ENCODE measurements at places on chromosomes 11 and 22.
A peak's percentile ranks its signal among the peaks of the same experiment; 100 is the strongest.

DNA sequence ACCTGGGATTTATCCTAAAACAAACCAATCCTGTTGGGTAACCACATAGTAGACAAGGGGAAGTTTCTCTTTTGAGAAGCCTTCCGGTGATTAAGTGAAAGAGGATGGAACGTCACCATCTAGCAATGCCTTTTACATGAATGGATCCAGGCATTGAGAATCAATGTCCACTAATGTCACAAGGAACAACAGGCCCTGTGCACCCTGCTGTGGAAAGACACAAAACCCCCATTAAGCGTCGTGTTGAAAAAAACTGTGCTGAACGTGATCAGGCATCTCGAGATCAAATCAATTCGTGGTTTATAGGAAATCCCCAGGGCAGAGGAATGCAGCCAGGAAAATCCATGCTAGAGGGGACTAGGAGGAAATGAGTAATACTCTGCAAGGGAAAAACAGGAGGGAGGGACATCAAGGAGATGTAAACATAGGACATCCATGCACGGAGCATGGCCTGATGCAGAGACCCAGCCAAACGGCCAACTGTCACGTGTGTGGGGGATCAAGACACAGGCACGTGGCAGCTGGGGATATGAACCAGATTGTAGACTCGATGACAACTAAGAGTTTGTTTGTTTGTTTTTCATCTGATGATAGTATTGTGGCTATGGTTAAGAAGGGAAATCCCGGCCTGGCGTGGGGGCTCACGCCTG lies 38.6 kb upstream of the CARS1 start:
- peak; percentile 90 for DNase-seq

DNA sequence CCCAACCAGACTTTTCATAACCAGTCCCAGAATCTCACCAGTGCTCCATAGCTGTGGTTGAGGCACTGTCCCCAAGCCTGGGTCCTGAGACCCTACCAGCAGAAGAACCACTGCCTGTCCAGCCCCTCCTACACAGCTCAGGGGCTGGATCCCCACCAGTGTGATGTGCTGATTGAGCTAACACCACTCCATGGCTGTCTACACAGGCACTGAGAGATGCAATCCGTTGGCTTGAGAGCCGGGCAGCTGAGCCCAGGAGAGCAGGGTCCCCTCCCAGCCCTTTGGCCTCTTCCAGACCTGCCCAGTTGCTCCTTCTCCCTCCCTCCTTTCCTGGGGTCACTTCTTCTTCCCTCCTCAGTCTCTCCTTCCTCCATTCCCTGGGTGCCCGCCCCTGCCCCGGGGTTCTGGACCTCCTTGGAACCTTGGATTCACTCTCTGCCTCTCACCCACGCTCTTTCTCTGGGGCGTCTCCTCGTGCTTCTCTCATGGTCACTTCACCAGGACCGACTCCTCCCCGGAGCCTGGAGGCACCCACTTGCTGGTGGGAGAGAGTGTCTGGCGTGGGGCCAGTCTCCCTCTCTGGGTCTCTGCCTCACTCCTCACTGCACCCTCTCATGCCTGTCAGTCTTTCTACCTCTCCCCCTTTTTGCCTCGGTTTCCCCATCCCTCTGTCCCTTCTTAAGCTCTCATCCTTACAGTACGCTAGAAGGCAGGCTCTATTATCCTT lies 706 bp upstream of the SCYL1 start:
- DNase-seq, result no peak

GRCh38 chr11:104169091-104169490 lies 5.1 kb upstream of the PDGFD start:
- DNase-seq, result no peak

- peak; percentile 97 for DNase-seq
Observed at GRCh38 chr22:37933711-37934376, 19.6 kb downstream of the C22orf23 start.

DNA sequence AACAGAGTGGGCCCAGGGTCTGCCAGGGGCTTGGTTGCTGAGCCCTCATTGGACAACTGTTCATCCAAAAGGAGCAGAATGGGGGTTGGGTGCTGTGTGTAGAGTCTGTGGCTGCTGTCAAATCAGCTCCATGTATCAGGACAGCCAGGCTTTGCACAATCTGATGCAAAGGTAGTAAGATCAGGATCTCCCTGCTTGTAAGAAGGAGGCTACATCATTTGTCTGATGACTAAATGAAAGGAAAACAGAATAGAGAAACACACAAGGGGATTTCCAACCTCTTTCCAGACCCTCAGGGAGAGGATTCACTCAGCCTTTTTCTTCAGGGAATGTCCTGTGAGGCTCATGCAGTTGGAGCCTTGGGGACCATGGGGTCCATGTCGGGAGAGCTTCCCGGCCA lies 7.2 kb downstream of the MICAL2 start:
- no peak for DNase-seq

GRCh38 chr11:110587129-110587528 lies 125.1 kb downstream of the ARHGAP20 start:
- DNase-seq, result no peak

DNA sequence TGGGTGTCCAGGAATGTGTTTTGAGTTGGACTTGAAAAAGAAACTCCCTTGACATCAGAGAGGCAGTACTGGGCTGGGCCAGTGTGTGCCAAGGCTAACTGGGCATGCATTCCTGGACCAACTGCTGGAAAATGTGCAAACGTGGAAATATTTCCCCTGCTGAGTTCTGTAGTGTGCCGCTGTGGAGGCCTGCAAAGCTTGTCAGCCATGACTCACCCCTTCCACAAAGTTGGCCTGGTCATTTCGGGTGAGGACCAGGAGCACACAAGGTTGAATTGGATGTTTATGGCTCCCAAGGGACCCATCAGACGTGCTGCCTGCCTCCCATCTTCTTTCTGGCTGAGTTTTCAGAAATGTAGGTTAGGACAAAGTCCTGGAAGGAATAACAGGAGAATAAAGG lies 513.1 kb downstream of the MIAT start:
- peak; percentile 84 for DNase-seq

DNA sequence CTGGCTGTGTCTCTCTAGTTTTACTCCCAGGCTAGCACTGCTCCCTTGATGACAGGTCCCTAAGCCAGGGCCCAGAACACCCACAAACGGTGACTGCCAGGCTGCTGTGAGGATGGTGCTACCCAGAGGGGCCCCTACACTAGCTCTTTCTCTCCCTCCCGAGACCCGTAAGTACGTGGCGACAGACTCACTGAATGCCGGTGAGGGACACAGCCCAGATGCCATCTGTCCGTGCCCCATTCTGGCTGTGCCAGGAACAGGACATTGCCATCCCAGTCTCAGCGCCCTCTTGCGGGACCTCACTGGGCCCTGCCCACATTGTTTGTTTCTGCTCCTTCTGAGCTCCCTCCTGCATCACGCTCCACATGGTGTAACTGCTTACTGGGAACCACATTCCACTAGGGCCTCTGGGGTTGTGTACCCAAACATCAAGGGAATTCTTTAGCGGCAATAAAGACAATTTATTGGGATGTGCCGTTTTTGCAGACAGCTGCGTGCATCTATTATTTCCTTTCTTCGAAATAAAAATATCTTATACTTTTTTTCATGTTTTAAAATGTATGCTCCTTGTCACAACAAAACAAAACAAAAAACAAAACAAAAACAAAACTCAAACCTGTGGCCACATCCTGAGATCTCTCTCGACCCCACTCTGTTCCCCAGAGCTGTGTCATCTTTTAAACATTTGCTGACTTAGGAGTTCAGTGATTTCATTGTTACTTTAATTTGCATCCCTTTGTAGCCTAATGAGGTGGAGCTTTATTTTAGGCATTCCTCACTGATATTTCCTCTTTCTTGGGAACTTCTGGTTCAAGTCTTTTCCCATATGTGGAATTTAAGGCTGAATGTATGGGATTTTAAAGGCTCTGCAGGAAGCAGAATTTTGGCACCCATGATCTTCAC lies 4.4 kb upstream of the TPCN2 start:
- DNase-seq, result peak; percentile 89

GRCh38 chr11:61555051-61555969 lies 25.6 kb downstream of the SYT7 start:
- no peak for DNase-seq

DNA sequence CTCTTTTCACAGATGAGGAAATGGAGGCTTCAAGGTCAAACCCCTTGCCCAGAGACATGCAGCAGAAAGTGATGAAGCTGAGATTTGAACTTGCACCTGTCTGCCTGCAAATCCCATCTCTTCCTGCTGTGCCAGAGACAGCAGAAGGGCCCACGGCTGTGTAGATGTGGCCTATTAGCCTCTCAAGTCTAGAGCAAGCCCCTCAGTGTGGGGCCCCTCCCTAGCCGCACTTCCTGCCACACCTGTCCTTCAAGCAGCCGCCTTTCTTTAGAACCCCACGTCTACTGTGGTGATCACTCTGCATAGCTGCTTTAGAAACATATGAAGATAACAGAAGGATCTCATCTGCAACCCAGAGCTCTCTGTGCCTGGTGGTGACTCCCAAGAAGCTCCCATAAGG lies 41.2 kb upstream of the JAM3 start:
- no peak for DNase-seq

DNA sequence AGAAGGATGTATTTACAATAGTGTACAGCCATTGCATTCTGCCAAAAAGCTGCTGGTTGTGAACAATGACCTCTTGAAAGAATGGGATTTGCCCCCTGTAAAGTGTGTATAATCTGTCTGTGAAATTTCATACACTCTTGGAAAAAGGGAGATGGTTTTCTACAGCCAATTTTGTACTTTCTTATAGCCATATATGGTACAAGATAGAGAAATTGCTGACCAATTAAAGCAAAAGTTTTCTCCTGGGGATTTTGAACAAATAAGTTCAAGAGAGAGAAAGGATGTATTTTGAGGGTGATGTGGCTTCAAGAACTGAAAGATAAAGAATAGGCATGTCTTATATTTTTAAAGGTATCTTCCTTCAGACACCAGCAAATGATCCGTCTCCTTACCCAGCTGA lies 211.0 kb downstream of the NAV2 start:
- peak; percentile 52 for DNase-seq

- no peak for DNase-seq
Observed at GRCh38 chr11:93611836-93612677, 49.4 kb upstream of the CEP295 start.

GRCh38 chr11:126339073-126339862 lies 16.2 kb upstream of the ST3GAL4 start:
- DNase-seq, result no peak

DNA sequence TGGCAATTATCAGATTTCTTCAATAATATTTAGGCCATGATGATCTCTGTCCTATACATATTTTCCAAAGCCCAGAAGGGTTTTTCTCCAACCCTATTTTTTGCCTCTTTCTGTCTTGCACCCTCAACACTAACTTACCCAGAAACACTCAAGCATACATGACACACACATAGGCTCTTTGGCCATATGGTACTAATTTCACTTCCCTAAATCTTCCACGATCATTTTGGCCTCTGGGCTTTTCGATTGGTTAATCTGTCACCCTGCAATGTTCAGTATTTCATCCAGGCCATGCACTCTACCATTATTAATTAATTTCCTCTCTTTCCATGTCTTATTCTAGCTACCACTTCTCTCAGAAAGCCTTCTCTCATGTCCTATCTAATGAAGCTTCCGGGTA lies 59.8 kb downstream of the LUZP2 start:
- no peak for DNase-seq

DNA sequence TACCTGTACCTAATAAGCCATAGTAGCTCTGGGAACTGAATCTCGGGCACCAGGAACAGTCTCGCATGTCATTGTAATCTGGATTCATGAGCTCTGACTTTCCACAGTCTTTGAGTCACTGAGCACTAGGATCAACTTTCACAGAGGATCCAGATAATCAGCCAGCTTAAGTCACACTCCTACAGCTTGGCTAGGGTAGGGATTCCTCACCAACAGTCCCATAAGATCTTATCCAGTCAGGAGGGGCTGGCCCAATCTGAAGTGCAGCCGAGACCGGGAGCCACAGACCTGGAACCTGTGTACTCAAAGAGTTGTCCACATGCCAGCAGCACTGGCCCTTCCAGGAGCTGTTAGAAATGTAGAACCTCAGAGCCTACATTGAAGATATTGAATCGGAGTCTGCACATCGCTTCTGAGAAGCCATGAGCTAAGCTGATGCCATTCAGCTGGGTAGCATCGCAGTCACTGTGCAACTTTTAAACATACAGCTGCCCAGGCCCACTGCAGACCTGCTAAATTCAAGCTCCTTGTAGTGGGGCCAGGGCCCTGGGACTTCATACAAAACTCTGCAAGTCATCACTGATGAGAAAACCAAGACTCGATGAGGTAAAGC lies 538.8 kb upstream of the B3GAT1 start:
- DNase-seq, result peak; percentile 70

DNA sequence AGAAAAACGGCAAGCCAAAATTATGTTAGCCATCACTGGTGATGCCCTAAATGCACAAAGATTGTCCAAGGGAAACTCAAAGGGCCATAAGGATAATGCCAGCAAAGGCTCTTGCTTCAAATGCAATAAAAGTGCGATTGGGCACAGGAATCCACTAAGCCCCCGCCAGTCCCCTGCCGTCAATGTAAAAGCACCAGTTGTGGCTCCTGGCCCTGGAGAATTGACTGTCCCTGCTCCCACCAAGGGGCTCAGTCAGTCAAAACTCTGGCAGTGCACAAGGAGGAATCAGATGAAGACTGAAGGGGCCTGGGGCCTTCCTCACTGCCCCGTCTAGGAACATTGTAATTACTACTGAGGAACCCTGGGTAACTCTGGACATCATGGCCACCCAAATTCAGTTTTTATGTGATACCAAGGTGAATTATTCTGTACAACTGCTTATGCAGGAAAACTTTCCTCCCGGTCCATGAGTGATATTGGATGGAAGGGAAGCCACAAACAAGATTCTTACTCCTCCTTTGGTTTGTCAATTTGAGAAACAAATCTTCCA lies 85.6 kb downstream of the PIWIL4 start:
- DNase-seq, result no peak

- DNase-seq, result no peak
Observed at GRCh38 chr11:129733981-129734380, 81.7 kb upstream of the TMEM45B start.

- no peak for DNase-seq
Observed at GRCh38 chr11:119937412-119937811, 200.5 kb downstream of the TRIM29 start.

- DNase-seq, result peak; percentile 83
Observed at GRCh38 chr22:29994027-29994715, 86.1 kb upstream of the HORMAD2 start.

- DNase-seq, result peak; percentile 82
Observed at GRCh38 chr22:23282089-23282501, 101.8 kb downstream of the BCR start.

DNA sequence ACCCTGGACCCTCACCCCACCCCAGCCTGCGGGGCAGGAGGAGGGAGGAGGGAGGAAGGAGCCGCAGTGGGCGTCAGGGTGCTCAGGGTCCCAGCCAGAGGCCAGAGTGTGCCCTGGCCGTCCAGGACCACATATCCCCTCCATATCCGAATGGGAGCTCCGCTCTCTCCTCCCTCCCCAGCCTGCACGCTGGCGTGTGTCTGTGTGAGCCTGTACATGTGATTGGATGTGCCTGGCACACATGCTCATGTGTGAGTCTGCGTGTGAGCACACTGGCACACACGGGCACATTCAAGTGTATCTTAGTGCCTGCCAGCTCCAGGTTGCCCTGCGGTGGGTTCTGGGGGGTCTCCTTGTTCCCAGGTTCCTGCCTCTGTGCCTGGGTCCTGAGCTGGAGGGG lies 8.1 kb downstream of the TSSC4 start:
- DNase-seq, result no peak
